ENCODE measurements at places on chromosomes 7 and 10.
A peak's percentile ranks its signal among the peaks of the same experiment; 100 is the strongest.

GRCh38 chr10:18254692-18255091 is 114.5 kb downstream of the CACNB2 start:
- no peak for DNase-seq

GRCh38 chr10:11610826-11611247 is 613 bp downstream of the USP6NL start:
- peak; percentile 59 for DNase-seq

DNA sequence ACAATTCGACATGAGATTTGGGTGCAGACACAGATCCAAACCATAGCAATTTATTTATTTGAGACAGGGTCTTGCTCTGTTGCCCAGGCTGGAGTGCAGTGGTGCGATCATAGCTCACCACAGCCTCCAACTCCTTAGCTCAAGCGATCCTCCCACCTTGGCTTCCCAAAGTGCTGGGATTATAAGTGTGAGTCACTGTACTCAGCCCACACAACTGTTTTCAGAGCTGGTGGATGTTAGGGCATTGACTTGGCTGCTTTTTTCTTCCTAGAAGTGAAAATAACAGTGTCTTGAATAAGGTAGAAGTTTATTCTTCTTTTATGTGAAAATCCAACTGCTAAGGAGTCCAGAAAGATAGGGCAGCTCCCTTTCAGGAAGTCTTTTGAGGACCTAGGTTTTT is 132.1 kb downstream of the CCDC3 start:
- no peak for DNase-seq

DNA sequence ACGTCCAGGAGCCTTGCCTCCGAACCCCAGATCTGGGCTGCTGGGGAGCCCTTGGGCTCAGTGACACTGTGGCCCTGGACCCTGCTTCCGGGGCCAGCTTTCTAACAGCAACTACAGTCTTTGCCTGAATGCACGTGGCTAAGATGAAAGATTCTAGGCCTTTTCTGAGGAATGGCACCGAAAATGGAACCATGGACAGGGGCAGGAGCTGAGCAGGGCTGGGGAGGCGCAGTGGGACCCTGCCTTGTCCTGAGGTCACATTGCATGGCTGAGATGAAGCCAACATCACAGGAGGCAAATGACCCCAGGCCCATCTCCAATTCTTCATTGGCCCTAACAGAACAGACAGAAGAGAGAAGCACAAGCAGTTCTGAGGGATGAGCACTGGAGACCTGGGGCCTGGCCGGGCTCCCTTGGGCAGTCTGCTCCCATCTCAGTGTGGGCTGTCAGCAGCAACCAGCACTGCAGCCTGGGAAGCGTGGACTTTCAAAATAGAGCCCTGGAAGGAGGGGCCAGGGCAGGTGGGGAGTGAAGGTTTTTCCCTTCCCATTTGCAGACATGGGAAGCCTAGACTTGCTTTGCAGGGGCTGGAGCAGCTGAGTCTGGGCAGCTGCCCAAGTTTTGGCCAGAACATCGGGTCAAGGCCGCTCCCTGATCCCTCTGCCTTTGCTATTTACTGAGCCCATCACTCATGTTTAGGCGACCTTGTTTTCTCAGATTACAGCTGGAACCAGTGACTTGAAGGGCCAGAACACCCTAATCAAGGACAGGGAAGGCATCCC is 114.4 kb upstream of the TCERG1L start:
- no peak for DNase-seq

GRCh38 chr10:98456043-98456570 is 9.4 kb upstream of the HPS1 start:
- DNase-seq: peak; percentile 28

GRCh38 chr10:127142136-127142535 is 54.3 kb downstream of the INSYN2A start:
- DNase-seq: no peak

- DNase-seq: no peak
These were observed 111.9 kb upstream of the ZWINT start for GRCh38 chr10:56472978-56473377.

DNA sequence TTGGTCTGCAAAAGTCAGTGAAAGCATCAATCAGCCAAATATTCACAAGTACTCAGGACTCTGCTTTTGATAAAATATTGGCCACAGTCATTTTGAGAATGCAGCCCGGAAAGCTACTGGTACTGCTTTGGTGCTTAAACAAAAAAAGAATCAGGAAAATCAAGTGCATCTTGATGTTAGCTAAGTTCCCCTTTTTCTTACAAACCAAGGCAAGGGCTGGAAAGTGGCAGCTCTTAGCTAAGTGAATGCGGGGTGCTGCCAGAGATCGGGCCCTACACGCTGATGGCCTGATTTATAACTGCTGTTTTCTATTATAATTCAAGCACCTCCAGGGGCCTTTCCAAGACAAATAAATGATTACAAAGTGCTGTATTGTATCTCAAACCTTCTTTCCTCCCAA is 136.8 kb upstream of the MGMT start:
- DNase-seq: no peak

DNA sequence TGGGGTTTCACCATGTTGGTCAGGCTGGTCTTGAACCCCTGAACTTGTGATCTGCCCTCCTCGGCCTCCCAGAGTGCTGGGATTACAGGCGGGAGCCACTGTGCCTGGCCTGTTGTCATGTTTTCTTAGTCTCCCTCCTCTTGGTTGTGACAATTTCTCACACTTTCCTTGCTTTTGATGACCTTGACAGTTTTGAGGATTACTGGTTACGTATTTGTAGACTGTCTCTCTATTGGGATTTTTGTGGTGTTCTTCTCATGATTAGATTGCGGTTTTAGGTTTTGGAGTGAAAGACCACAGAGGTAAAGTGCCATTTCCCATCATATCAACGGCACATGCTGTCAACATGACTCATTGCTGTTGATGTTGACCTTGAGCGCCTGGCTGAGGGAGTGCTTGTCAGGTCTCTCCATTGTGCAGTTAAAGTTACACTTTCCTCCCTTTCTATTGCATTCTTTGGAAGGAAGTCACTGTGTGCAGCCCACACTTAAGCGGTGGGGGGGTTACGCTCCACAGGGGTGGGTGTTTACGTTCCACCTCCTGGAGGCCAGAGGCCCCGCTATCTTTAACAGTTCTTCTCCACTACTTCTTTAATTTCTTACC is 10.8 kb downstream of the NEURL1 start:
- no peak for DNase-seq

- DNase-seq: no peak
These were observed 219.0 kb downstream of the CACNA2D1 start for GRCh38 chr7:82224529-82224928.

DNA sequence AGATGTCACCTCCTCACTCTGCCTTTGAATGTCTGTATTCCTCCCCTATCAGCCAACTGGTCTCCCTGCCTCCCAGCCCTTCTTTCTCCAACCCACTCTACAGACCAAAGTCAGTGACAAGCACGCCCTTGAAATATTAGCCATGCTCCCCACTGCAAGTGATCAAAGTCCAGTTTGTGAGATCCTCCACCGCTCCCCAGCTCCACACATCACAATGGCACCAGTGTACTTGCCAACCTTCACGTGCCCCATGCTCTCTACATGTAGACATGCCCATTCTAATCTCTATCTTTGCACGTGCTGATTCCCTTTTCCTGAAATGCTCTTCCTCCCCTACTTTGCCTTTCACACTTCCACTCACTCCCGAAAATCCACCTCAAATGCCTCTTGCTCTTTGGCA is 150.9 kb downstream of the GRID1 start:
- DNase-seq: no peak

- DNase-seq: no peak
These were observed 96.6 kb downstream of the ST8SIA6 start for GRCh38 chr10:17357781-17358180.

DNA sequence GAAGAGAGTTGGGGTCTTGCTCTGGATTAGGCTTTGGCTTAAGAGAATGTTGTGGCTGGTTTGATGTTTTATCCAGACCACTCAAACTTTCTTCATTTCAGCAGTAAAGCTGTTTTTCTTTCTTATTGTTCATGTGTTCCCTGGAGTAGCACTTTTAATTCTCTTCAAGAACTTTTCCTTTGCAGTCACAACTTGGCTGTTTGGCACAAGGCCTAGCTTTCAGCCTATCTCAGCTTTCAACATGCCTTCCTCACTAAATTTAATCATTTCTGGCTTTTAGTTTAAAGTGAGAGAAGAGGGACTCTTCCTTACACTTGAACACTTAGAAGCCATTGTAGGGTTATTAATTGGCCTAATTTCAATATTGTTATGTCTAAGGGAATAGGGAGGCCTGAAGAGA is 18.1 kb downstream of the CCDC126 start:
- DNase-seq: no peak

DNA sequence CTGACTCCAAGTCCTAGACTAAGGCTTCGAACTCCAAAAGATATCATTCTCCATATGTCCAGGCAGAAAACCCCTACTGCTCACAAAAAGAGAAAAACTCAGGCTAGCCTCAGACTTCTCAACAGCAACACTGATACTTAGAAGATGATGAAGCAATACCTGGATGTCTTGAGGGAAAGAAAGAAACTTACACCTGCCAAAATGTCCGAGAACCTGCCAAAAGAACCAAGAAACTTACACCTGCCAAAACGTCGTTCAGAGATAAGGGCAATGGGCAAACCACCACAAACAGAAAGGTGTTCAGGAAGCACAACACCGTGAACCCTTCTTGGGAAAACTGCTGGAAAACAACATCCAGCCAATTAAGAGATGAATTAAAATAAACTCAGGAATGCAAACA is 15.3 kb downstream of the ABLIM1 start:
- no peak for DNase-seq

- no peak for DNase-seq
These were observed 932.1 kb upstream of the C7orf33 start for GRCh38 chr7:147658392-147658967.

GRCh38 chr10:71856619-71857018 is 5.6 kb upstream of the PSAP start:
- DNase-seq: no peak

DNA sequence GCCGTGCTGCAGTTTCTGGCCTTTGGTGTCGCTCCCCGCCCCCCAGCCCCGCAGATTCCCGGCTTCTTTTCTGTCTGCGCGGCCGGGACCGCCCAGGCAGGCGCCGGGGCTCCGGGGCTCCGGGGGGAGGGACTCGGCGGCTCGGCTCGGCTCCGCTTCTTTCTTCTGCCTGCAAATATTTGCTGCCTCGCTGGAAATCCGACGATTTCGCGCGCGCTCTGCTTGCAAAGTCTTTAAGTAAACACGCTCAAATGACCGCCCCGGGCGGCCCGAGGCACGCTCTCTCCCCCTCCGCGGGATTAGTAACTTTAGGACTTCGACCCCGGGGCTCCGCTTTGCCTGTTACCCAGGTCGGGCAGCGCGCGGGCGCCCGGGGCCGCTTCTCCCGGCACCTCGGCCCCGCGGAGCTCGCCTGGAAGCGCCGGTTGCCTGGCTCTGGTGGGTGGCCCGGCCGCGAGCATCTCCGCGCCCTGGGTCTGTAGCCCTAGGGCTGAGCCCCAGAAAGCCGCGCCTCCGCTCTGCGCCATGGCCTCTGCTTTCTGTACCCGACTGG is 3.9 kb upstream of the GATA3 start:
- DNase-seq: no peak

DNA sequence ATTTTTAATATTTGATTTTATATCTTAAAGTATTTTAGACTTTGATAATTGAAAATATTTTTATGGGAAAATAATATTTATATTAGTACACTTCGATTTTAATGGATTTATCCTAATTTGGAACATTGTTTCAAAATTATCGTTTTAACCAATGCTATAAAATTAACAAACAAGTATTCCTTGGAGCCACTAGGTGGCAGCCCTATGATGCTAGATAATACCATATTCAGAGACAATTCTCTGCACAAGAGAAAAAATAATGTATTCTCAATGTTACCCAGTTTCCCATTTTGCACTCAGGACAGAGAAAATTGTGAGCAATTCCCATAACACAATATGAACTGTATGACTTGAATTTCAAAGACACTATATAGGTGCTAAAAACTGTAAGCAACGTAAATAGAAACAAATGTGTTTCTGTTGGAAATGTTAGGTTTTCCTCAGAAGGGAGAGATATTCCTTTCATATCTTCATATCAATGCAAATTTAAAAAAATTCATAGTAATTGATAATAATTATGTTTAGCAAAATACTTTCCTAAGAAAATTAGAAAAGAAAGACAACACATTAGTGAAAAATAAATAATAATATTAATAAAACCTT is 237.8 kb downstream of the SEMA3E start:
- DNase-seq: peak; percentile 17

GRCh38 chr10:11758527-11759236 is 16.5 kb downstream of the ECHDC3 start:
- no peak for DNase-seq

GRCh38 chr7:77425101-77426051 is 9.2 kb upstream of the GSAP start:
- no peak for DNase-seq

DNA sequence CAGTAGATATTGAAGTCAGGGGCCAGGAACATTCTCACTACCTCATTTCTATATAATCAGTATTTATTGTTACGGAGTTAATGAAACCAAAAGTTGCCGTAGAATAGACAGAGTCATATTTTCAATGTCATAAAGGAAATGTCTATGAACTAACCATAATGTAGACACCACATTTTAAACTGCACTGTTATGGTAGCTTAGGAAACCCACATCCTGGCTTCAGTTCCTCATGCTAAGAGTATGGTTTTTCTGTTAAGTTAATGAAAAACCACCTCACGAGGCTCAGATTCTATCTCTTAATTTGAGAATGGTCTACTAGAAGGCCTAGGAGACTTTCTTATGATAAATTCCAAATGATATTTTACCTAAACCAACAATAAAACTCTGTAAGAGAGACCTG is 166.5 kb downstream of the TMEM26 start:
- no peak for DNase-seq

DNA sequence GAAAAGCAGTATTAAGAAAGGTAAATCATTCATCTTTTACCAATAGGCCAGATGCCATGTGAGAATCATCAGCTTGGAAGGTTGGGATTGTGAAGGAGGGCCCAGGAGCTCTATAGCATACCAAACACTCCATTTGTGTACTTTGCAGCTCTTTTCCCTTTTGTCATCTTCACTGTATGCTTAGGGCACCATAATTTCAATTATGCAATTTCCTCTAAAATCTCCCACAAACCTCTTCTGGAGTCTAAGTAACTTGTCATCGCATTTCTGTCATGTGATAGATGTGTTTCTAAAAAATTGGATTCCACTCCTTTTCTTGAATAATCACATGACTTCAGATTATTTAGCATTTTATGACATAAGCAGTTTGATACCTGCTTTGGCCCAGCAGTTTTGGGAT is 17.9 kb downstream of the RPP30 start:
- DNase-seq: no peak

DNA sequence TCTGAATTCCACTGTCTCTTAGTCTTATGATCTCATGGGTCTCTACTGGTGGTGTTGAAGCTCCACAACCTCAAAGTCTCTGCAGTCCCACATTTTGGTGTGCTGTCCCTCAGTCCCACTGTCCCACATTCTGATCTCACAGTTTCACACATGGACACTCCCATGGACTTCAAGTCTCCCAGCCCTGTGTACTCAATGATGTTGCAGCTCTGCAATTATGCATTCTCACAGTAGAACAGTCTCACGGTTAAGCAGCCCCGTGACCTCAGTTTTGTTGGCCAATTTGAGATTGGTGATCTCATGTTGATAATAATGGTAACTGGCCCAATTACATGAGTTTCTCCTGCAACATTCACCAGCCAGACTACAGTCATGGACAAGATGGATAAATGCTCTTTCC is 109.4 kb downstream of the ODAD2 start:
- DNase-seq: no peak
